ENCODE measurements at places on chromosomes 12 and 14.

DNA sequence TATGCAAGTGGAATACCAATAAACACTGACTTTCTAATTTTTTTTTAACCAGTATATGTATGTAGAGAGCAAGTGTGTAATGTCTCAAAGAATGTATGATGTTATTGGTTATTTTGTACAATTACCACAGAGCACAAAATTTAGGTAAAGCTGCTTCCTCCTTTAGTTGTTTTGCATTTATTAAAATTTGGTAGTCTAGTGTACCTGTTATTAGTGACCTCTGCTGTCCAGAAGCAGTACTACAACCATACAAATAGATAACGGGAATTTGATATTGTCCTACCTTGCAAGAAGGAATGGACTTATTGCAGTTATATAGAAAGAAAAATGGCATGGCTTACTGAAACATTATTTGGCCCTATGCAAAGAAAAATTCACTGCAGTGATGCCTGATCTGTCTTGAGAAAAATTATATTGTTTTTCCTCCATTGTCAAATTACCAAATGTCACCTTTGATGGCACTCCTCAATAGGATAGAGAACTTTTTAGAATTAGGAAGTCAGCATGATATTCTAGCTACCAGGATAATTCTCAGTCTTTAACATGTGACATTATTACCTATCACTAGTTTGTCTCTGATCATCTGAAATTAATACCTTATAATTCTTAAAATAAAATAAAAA, 153.9 kb upstream of the RMST start:
- DNase-seq, result no peak

DNA sequence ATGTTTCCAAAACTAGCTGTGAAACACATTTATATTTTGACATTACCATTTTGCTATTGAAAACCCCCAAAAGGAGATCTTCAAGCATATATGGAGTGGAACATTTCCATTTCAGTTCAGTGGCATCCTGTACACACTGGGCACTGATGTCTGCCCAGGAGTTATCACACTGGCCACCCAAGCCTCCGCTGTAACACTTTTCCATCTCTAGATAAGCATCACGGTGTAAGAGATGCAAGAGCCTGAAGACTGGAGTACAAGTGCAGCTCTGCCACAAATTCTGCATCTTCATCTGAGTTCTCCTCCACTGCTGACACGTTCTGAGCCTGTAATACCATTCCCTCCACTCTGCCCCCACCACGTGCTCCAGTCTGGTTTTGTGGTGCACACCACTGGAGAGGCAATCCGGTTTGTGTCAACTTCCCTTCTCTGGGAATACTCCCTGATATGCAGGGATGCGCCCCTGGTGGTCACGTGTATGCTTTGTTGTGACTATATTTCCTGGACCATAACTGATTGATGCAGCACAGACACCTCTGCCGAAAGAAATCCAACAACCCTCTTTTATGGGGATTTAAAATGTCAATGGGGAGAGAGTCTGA, 12.7 kb downstream of the SPTLC2 start:
- no peak for DNase-seq

DNA sequence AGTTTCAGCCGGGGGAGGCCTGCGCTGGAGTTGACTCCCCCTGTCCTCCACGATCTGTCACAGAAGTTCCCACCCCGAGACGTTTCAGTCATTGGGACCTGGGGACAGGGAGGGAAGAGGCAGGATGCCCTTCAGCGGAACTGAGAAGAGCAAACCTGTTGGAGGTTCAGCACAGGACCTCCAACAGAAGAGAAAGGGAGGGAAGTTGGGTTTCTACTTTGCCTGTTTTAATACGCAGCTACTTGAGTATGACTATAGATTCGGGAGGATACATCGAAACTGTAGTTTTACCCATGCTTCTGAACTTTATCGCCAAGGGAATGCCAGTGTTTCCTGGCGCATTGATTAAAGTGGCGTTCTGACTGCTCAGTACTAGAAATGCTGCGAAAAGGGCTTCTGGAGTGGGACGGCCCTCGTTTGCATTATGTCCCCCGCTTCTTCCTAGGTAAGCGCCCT, 2.3 kb upstream of the DUSP6 start:
- no peak for DNase-seq

- DNase-seq, result no peak
These were observed 568 bp upstream of the SIVA1 start for GRCh38 chr14:104752423-104752734.

GRCh38 chr14:84112589-84112988, 1417.4 kb upstream of the FLRT2 start:
- no peak for DNase-seq

GRCh38 chr14:71610797-71611196, 321.4 kb upstream of the RGS6 start:
- no peak for DNase-seq
